Endothelial cell (in vitro differentiated cells): ENCODE measurements at places on chromosomes 1 and 21.

- no peak overlapping the region for H3K27ac ChIP-seq
- no peak for DNase-seq
- no peaks in the 10 kb centered on the region for H3K4me1 ChIP-seq
- no peak overlapping the region for H3K4me3 ChIP-seq
These were observed 35.5 kb downstream of the RCAN1 start for GRCh38 chr21:34579411-34579810.

DNA sequence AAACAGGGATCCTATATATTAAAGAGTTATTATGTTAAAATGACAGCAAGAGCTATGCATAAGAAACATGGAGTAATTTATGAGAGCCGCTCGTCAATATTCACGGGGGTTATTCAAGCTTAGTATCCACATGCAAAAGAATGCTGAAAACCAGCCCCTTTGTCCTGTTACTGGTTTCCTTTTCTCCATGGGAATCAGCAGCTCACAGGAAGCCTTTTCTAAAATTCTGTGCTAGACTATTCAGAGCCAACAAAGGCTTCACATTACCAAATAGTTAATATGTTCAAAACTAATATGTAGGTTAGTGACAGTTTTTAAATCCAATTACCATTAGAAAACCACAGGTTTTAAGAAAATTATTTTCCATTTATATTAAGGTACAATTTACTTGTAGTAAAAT, 225.6 kb upstream of the MAP1LC3C start:
- H3K27me3 ChIP-seq: peaks cover 1% of the 10 kb centered on the region
- no peak for DNase-seq
- peaks cover 8% of the 10 kb centered on the region for H3K4me1 ChIP-seq
- H3K27ac ChIP-seq: no peak overlapping the region
- H3K36me3 ChIP-seq: no peaks in the 10 kb centered on the region

DNA sequence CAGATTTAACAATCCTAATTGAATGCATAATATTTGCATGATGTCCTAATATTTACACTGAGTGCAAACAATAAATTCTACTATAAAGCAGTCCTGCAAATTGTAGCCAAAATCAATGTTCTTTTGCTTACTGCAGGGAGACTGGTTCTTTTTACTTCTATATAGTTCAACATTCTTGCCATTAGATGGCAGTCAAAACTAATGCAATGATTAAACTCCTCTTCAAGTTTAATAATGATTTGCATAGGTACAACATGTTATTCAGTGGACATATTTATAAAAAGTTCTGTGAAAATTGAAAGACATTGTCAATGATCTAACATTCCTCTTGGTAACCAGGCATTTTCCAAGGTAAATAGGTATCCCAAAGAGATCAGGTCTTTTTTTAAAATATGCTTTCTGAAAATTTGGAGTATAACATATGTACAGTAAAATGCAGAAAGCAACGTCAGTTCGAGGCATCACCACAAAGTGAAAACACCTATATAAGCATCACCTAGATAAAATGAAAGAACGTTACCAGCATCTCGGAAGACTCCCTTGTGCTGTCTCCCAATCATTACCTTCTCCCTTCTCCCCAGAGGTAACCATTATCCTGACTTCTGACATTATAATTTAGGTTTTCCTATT, 9.8 kb upstream of the FNBP1L start:
- no peak overlapping the region for H3K4me3 ChIP-seq
- H3K27me3 ChIP-seq: peaks cover 6% of the 10 kb centered on the region
- no peaks in the 10 kb centered on the region for H3K36me3 ChIP-seq
- no peak overlapping the region for H3K27ac ChIP-seq
- peaks cover 3% of the 10 kb centered on the region for H3K4me1 ChIP-seq

DNA sequence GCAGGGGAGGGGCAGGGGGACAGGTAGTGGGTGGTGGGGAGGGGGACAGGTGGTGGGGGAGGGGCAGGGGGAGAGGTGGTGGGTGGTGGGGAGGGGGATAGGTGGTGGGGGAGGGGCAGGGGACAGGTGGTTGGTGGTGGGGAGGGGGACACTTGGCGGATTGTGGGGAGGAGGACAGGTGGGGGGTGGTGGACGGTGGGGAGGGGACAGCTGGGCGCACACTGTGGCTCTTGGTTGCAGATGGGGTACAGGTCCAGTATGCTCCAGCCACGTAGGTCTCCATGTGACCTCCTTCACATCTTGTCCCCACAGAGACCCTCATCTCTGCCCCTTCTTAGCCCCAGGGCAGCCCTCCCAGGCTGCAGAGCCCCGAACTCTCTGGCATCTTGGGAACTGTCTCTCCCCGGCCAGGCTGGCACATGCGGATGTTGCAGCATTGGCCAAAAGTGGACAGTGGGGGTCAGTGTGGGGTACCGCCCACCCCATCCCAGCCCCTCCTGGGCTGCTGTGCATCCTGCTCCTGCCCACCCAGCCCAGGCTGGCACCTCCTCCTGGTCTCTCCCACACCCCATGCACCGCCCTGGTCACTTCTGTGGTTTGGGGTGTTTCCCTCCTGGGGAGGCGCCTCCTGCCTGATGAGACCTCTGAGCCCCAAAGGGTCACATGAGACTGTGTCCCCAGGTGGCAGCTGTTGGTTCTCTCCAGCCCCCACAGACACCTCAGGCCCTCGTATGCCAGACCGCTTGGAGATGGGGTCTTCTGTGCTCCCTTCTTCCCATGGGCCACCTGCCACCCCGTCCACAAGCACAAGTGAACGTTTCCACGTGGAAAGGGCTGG, 7.6 kb upstream of the SLC19A1 start:
- H3K4me3 ChIP-seq: no peak overlapping the region
- DNase-seq: no peak
- peak overlapping the region; percentile 68 for H3K27ac ChIP-seq
- H3K4me1 ChIP-seq: peaks cover 21% of the 10 kb centered on the region

- peak; percentile 44 for DNase-seq
- H3K4me3 ChIP-seq: peak within 1 kb of the TSS; percentile 87
- H3K4me1 ChIP-seq: peaks cover 7% of the 10 kb centered on the region
- peaks cover 1% of the 10 kb centered on the region for H3K27me3 ChIP-seq
These were observed at the start of gene IFNLR1 for GRCh38 chr1:24186993-24187790. Gene IFNLR1 (minus strand): TSS chr1:24187289. CDS start chr1:24187248, 41 bp downstream.

GRCh38 chr1:179353546-179353945, 12.2 kb upstream of the AXDND1 start:
- H3K27me3 ChIP-seq: peaks cover 2% of the 10 kb centered on the region
- peaks cover 2% of the 10 kb centered on the region for H3K4me1 ChIP-seq
- DNase-seq: no peak

GRCh38 chr1:16235944-16236510, 956 bp downstream of the CPLANE2 start:
- H3K4me1 ChIP-seq: peaks cover 10% of the 10 kb centered on the region
- peak overlapping the region; percentile 87 for H3K4me3 ChIP-seq
- no peak for DNase-seq
- peaks cover 1% of the 10 kb centered on the region for H3K27me3 ChIP-seq

- peaks cover 5% of the 10 kb centered on the region for H3K27me3 ChIP-seq
- no peaks in the 10 kb centered on the region for H3K4me1 ChIP-seq
- no peak overlapping the region for H3K4me3 ChIP-seq
- H3K27ac ChIP-seq: no peak overlapping the region
- no peaks in the 10 kb centered on the region for H3K36me3 ChIP-seq
These were observed 204.4 kb downstream of the TRABD2B start for GRCh38 chr1:47792779-47793178.

DNA sequence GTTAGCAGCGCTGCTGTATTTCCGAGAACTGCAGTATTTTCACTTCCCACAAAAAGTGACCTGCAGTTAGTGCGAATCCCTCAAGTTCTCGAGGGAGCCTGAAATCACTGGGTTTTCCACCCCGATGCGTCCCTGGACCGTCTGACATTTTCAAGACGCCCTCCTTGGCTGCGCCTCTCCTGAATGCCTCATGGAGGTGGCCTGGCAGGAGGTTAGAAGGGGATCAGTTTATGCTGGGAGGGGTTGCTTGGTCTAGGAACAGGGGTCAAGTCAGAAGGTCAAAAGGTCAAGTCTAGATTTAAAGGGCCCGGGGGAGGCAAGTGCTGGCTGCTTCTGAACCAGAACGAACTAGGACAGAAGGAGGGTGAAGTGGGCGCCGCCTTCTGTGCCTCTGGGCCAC, 176.8 kb downstream of the PRDM16 start:
- no peak for DNase-seq
- no peaks in the 10 kb centered on the region for H3K36me3 ChIP-seq
- H3K27ac ChIP-seq: peak overlapping the region; percentile 87

GRCh38 chr1:118136187-118136941, 48.7 kb downstream of the SPAG17 start:
- no peaks in the 10 kb centered on the region for H3K36me3 ChIP-seq
- no peaks in the 10 kb centered on the region for H3K27me3 ChIP-seq
- H3K27ac ChIP-seq: no peak overlapping the region

- peaks cover 12% of the 10 kb centered on the region for H3K36me3 ChIP-seq
- peak overlapping the region; percentile 88 for H3K4me3 ChIP-seq
- no peak overlapping the region for H3K27ac ChIP-seq
- peaks cover 17% of the 10 kb centered on the region for H3K4me1 ChIP-seq
These were observed 794 bp downstream of the NID1 start for GRCh38 chr1:236063919-236064673.

DNA sequence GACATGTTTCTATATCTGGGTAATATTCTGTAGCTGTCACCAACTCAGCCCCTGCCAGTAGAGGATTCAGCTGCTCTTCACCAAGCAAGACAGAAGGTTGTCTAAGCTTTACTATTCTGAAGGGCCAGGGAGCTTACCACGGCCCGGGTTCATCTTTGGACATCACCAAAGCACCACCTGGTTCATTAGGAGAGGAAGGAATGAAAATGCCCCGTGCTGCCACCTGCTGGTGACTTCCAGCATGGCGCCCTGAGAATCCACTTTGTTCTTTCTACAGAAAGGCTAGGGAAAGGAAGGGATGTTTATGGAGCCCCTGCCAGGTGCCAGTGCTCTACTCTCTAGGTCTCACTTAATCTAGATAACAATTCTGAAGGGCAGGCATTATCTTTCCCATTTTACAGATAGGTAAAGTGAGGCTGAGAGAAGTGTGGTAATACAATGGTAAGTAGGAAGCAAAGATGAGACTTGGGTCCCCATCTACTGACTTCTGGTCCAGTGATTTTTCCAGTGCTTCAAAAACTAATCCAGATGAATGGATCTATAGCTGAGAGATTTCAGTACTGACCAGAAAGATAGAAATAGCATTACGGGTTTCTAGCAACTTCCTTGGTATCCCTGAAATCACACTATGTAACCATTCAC, 79.5 kb downstream of the BEND5 start:
- H3K27me3 ChIP-seq: peaks cover 7% of the 10 kb centered on the region
- peak; percentile 79 for DNase-seq
- H3K4me3 ChIP-seq: no peak overlapping the region
- no peaks in the 10 kb centered on the region for H3K36me3 ChIP-seq
- H3K27ac ChIP-seq: no peak overlapping the region

DNA sequence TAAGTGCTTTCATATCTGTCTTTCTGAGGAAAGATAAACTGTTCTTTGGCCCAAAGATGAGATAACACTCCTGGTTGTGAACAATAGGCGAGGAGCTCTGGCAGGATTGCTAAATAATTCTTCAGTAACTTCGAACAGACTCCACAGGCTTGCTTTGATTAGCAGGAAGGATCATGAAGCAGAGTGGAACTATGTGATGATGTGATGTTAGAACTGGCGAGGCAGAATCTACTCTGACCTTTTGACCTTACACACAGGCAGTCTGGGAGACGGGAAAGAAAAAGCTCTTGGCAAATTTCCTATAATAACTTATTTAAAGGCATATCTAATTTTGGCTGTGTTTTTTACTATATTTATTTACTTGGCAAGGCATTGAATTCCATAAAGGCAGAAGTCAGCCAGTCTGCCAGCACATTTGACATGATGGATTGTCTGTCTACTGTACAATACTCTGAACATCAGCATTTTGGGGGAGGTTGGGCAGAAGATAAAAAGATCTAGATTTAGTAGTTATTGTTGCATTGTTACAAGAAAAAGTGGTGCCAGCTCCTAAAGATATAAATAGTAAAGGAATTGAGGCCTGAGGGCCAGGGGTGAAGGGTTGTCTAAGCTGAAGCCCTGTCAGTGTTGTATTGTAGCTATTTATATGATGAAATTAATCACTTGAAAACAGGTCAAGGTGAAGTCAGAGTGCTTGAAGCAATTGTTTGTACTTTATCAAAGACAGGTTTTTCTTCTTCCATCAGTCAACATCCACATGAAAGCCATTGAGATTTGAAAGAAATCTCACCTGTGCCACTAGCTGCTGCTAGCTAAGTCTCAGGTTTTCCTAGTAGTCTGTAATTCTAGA, 708.8 kb downstream of the LTN1 start:
- DNase-seq: no peak
- peaks cover 16% of the 10 kb centered on the region for H3K4me1 ChIP-seq
- H3K4me3 ChIP-seq: no peak overlapping the region
- no peaks in the 10 kb centered on the region for H3K36me3 ChIP-seq

DNA sequence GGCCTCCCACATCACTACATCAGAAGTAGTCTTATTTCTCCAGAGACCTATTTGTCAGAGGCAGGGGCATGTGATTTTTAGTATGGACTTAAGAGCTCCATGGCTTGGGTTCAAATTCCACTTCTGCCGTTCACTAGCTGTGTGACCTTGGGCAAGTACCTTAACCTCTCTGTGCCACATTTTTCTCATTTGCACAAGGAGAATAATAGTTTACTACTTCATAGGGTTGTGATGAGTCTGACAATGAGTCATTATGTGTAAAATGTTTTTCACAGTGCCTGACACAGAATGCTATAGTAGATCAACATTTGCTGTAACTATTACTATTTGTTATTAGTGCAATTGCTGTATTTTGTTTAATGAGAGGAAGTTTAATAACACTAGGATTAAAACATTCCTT, 200.6 kb downstream of the PRDM2 start:
- H3K4me1 ChIP-seq: no peaks in the 10 kb centered on the region
- DNase-seq: no peak
- H3K36me3 ChIP-seq: no peaks in the 10 kb centered on the region
- H3K27me3 ChIP-seq: no peaks in the 10 kb centered on the region
- H3K4me3 ChIP-seq: no peak overlapping the region
